ENCODE measurements at places on chromosomes 12 and 14.

DNA sequence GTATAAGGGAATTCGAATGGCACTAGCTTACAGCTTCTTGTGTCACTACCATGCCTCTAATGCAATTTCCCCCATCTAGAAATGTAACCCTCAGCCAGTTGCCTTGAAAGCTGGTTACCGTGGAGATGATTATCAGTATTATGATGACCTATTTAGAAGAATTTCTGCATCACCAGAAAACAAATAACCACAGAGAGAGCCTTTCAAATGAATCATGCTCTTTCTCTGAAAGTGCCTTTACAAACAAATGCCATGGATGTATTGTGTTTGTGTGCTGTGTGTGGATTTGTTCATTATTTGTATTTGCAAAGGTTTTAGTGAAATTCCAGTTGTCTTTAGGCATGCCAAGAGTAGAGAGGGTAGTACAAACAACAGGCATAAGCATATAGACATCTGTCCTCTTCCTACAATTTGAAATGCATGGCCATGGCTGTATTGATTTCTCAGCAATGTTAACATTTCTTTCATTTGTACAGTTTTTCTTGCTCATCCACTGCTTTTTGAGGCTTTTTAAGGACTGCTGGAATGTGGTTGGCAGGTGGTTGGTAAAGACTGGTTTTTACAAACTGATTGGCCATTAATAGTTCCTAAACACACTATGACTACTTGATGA is 266.5 kb downstream of the PAWR start:
- no peak for DNase-seq

- no peak for DNase-seq
Measured at GRCh38 chr12:18719922-18720510, 17.8 kb downstream of the PLCZ1 start.

- DNase-seq: no peak
Measured at GRCh38 chr12:114938487-114939210, 254.7 kb upstream of the TBX3 start.

DNA sequence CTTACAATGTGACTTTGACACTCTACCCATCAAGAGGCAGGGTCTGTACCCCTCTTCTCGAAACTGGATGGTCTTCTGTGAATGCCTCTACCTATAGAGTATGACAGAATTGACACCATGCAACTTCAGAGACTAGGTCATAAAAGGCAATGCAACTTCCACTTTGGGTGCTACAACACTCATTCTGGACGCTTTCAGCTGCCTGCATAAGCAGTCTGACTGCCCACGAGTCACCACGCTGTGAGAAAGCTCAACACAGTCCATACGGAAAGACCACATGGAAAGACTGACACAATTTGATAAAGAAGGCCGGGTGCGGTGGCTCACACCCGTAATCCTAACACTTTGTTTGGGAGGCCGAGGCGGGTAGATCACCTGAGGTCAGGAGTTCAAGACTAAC is 14.9 kb downstream of the SLC7A7 start:
- DNase-seq: no peak

DNA sequence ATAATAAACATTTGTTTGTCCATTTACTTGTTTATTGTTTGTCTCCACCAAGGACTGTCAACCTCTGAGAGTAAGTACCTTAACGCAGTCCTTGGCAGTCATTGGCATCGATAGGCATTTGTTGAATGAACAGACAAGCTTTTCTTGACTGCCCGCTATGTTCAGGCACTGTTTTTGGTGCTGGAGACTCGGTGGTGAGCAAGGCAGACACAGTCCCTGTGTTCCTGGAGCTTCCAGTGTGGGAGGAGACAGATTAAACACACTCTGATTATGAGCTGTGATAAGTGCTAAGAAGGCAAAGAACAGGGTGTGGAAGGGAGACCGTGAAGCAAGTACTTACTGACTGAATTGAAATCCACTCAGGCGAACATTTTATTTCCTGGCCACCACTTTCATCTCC is 1.2 kb downstream of the ATP6V0A2 start:
- no peak for DNase-seq

GRCh38 chr12:23431006-23431405 is 518.5 kb downstream of the SOX5 start:
- DNase-seq: no peak

- DNase-seq: no peak
Measured at GRCh38 chr12:46608431-46609272, 217.1 kb downstream of the SLC38A4 start.

DNA sequence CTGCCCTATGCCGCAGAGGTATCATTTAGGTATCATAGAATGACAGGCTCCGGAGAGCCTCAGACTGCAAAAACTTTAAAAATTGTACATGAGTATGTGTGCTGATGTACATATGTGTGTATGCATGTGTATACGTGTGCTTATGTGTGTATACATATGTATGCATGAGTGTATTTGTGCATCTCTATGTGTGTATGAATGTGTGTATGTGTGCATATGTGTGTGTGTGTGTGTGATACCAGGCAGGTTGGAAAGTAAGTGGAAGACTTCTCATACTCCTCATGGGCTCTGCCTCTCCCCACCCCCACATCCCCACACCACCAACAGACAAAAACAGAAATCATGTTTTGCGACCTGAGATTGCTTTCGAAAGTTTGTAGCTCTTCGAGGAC is 621 bp upstream of the TMEM117 start:
- no peak for DNase-seq

DNA sequence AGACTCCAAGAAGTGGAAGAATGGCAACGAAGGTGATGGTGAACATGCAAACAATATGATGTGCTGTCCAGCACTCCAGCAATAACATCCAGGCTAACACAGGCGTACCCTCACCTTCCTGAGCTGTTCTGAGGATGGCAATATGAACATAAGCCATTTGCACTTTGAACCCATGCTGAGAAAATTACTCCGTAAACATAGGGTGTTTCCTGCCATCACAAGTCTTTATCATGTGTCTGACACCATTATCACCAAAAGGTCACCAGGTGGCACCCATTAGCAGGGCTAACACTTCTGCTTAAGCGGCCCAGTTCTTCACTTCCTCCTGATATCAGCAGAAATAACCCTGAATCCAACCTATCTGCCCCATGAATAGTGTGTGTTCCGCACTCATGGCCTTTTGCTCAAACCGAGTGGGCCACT is 482.8 kb downstream of the MED13L start:
- no peak for DNase-seq

GRCh38 chr14:34081576-34082136 is 130.8 kb upstream of the EGLN3 start:
- DNase-seq: no peak

GRCh38 chr12:9626291-9626690 is 18.6 kb upstream of the KLRB1 start:
- no peak for DNase-seq

DNA sequence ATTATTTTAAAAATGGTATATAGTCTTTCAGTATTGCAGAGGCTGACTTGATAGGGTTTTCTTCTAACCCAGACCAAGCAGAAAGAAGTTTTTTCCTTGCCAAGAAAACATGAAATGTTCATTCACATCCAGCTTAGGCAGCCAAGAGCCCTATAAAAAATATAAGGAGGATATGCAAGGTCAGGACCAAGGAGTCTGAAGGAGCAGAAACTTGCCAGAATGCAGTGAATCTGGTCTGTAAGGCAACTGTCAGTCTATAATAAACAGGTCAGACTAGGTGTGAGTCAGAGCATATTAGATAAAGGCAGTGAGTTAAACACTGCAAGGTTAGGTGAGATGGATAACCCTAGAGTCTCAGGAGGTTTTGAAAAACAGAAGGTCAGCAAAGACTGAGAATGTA is 645.5 kb downstream of the C12orf50 start:
- no peak for DNase-seq

GRCh38 chr14:24979725-24980239 is 70.2 kb downstream of the STXBP6 start:
- no peak for DNase-seq

- no peak for DNase-seq
Measured at GRCh38 chr12:22684140-22685118, 59.5 kb downstream of the ETNK1 start.

DNA sequence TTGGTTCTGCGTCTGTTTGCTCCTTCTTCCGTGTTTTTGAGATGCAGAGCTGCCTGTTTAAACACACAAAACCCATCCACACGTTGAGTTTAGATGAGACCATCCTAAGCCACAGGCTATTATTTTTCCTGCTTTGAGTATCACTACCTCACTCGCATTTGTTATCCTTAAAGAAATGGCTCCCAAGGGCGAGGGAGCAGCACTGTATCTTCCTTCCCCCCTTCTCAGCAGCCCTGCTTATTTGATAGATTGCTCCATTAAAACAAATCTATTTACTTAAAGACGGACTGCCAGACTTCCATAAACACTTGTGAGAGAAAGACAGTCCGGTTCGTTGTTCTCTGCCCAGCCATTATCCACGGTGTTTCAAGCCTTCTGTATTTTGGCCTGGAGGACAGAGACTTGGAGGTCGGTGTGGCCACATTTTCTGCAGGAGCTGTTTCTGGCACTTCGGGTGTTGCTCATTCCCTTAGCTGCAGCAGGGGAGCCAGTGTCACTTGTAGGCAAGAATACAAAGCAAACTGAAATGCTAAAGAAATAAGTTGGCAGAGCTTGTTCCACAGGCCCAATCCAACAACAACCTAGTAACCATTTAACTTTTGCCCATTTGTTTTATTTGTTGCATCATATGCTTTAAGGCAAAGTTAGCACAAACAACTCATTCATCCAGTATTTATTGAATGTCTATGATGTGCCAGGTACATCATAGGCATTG is 275.4 kb downstream of the TTC6 start:
- DNase-seq: no peak

DNA sequence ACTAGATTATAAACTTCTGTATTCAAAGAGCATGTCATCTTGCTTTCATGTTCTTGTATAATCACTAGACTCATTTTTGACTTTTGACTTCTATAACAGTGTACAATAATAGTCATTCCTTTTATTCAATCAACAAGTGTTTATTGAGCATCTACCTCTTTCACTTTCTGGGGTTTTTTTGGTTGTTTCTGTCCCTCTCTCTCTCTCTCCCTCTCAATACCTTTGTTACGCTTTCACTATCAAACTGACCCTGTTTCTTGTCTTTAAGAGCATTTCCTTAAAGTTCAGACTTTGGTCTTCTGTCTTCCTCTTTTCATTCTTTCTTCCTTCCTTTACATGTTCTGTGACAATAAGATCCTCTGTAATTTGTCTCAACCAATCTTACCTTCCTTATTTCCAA is 49.5 kb downstream of the GPR137C start:
- no peak for DNase-seq

DNA sequence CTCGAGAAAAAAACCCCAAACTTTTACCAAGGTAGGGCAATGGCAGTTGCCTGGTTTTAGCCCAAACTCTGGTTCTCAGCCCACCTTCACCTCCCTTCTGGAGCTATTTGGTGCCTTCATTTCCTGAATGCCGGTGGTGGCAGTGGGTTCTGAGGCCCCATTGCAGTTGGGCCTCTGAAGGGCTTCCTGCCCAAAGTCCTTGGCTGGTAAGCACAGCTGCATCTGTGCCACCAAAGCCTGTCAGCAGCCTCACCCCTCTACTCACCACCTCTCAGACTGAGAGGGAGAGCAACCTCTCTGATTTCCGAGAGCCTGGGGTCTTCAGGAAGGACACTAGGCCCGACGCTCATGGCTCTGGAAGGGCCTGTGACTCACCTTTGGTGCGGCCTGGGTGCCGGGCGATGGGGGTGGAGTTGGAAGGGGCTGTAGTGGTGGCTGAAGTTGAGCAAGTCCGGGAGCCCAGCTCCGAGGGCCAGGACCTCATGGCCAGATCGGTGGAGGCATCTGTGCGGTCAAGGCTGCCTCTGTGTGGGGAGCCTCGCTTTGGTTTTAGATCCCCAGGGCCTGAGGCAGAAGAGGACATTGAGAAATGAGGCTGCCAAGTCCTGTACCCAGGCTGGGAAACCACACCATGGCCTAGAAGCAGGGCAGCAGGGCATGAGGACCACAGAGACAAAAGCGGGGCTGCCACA is 38.6 kb upstream of the GPR68 start:
- DNase-seq: no peak

- no peak for DNase-seq
Measured at GRCh38 chr12:84507956-84508850, 404.4 kb downstream of the SLC6A15 start.

- DNase-seq: no peak
Measured at GRCh38 chr14:94827711-94828447, 58.0 kb upstream of the GSC start.

DNA sequence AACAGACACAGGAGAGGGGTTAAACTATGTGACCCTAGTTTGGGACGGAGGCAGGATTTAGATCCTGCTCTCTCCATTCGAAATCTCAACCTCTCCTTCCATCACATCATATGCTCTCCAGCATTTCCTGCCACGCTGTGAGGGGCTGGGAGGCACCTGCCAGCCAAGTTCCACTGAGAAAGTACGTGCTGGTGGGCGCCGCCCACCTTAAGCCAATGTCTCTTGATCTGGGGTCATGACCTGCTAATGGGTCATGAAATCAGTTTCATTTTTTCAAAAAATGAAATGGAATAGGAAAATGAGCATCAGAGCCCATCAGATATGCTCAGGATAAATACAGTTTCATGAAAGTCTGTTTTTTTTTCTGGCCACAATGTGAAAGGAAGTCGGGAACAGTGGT is 7.2 kb downstream of the MCRS1 start:
- no peak for DNase-seq

- no peak for DNase-seq
Measured at GRCh38 chr12:63052696-63053095, 98.3 kb downstream of the AVPR1A start.

- no peak for DNase-seq
Measured at GRCh38 chr14:61238611-61239245, 42.4 kb downstream of the TMEM30B start.

GRCh38 chr12:89166525-89166934 is 185.8 kb downstream of the DUSP6 start:
- no peak for DNase-seq

GRCh38 chr12:63440048-63440447 is 228.2 kb downstream of the DPY19L2 start:
- no peak for DNase-seq

DNA sequence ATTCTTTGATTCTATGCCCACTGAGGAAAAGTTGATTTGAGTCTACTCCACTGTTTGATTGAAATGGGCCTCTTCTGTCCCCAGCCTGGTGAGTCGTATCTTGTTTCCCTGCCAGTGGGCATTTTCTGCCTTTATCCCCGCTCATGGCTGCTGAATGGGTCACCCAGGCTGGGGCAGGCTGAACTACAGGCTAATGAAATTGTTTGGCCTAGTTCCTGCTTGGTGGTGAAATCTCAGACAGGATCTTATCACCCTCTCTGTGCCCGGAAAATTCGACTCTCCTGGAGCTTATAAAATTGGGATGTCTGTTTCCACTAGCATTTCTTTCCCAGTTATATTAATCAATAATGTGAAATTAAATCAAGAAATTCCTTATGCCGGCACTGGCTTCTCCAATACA is 65.0 kb downstream of the CHST11 start:
- no peak for DNase-seq

DNA sequence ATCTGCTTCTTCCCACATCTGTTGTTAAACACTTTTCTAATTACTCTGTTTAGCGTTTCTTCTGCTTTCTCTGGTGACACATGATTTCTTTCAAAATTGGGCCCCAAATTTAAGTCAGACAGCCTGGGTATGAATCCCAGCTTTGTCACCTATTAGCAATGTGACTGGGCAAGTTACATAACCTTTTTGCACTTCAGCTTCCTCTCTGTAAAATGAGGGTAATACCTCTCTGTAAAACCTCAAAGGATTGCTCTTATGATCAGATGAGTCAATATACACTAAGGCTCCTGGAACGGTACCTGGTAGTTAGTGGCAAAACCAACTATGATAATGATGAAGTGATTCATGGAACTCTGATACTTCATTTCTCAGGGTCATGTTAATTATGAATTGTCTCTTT is 33.0 kb downstream of the E2F7 start:
- no peak for DNase-seq

Measured in frontal cortex (tissue), 4 donors.